Stimulated activated CD8-positive, alpha-beta memory T cell treated with anti-CD3 and anti-CD28 coated beads, Interleukin-2, amount 100 ng/mL, for 1 hour (primary cell): ENCODE measurements at places on chromosomes 2 and 18.

- DNase-seq: no peak
These were observed 420.6 kb downstream of the IRS1 start for GRCh38 chr2:226378753-226379705.

DNA sequence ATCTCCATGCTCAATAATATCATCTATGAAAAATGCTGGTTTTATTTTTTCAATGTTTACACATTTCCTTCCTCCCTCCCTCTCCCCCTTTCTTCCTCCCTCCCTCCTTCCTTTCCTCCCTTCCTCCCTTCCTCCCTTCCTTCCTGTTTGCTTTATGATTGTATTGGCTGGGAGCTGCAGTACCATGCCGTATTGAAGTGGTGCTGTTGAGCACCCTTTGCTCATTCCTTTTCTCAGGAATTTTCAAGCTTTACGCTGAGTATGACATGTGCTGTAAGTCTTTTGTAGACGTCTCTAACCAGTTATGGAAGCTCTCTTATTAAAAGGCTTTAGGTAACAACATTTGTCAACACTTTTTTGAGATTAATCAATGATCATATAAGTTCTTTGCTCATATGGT lies 100.4 kb downstream of the SNTG2 start:
- DNase-seq: no peak

- DNase-seq: no peak
These were observed 50.5 kb downstream of the KCNG2 start for GRCh38 chr18:79848294-79848578.

- no peak for DNase-seq
These were observed 60.9 kb upstream of the IL1R1 start for GRCh38 chr2:102081606-102082005.
